Gastroesophageal sphincter (tissue), 4 donors: ENCODE measurements at places on chromosomes 12 and 14. TPM values are rescaled to one million over a fixed set of nuclear protein-coding genes. Genes with fewer than 3 reads are reported as not detected.

DNA sequence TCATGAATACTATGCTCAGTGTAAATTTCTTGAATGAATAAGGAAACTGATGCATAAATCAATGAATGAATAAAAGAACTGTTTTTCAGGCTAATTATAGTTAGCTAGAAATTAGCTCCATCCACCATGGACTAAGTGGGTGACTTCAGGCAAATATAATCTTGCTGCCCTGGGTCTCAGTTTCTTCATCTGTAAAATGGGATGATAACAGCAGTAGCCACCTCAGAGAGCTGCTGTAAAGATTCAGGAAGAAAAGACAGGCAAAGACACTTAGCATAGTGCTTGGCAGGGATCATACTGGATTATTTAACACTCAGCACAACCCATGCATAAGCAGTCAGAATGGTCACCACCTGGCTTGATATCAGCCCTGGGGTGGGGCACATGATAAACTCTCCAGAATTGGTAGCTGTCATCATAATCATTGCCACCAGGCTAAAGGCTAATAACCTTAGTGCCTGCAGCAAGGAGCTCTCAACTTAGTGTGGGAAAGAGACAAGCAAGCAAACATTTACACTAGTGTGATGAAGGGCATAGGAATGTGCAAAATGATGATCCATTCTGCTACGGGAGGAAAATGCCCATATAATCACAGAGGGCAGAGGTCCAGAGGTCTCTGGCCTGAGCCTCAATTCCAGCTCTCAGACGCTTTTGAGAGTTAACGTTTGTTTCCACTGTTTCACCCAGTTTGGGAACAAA lies 234.7 kb upstream of the TBX3 start:
- no peak for ATAC-seq

DNA sequence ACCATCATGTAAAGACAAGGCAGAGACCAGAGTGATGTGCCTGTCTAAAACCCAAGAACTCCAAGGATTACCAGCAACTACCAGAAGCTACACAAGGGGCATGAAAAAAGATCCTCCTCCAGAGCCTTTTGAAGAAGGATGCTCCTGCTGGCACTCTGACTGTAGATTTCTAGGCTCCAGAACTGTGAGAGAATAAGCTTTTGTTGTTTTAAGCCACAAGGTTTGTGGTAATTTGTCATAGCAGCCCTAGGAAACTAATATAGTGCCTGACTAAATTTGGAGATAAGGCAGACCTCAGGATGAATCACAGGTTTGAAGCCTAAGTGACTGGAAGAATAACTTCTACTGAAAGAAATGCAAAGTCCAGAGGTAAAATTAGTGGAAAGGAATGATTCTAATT lies 132.9 kb downstream of the CEP83 start:
- no peak for ATAC-seq

DNA sequence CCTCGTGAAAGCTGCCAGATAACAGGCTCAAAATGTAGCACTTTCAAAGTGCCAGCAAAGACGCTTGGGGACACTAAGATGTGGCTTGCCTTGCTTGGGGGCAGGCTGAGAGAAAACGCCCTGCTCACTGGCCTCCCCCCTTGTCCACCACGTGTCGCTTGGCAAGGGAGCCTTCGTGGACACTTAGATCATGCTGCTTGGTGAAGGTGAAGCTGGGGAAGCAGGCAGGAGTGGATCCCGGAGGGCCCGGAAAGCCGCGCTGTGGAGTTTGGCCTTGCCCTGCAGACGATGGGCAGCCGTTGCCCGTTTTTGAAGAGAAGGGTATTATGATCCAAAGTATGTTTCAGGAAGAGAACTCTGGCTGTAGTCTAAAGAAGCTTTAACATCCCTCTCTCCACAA lies 53.4 kb upstream of the BDKRB2 start:
- no peak for ATAC-seq

The PWP1 gene
- 67.2 TPM for total RNA-seq

GRCh38 chr12:124170760-124171159 lies 124.1 kb upstream of the RFLNA start:
- no peak for ATAC-seq

GRCh38 chr14:50018201-50018932 lies 98.0 kb downstream of the VCPKMT start:
- peak; percentile 68 for ATAC-seq

GRCh38 chr14:59020382-59020781 lies 168.1 kb upstream of the DAAM1 start:
- no peak for ATAC-seq

DNA sequence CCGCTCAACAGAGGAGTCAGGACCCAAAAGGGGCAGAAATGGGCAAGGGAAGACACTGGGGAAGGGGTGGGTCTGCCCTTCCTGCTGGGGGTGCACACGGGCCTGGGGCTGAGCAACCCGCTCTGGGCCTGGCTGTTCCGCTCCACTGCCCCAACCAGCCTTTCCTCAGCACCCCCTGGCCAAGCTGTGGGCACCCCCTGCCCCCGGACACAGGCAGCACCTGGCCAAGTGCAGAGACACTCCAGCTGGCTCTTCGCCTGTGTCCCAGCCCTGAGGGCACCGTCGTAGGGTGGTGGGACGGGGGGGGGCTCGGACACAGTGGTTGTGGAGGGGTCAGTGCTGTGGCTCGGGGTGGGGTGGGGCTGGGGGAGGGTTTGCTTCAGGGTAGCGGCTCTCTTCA lies 10.3 kb downstream of the PACS2 start:
- no peak for ATAC-seq

DNA sequence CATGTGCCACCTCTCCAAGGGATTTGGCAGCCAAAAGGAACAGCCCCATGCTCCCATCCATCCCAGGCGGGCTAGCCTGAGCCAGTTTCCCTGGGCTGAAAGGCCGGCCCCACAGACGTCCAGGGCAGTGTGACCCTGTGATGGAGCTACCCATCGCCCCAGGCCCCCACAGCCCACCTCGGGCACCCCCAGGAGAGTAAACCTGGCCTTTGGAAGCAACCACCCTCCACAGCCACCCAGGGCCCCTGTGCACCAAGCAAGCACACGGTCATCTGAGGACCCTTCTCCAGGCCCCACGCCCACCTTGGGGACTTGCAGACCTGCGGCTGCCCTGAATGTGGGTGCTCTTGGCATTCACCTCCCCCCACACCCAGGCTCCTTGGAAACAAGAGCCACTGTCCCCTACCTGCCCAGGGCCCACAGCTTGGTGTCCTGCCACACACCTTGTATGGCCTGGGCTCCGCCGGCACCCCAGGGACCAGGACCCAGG lies 8.4 kb downstream of the AHNAK2 start:
- ATAC-seq: no peak

The RXYLT1 gene
- total RNA-seq: 36.3 TPM

The VCPKMT gene
- 7.3 TPM for total RNA-seq

The SAMD15 gene
- 1.4 TPM for total RNA-seq

DNA sequence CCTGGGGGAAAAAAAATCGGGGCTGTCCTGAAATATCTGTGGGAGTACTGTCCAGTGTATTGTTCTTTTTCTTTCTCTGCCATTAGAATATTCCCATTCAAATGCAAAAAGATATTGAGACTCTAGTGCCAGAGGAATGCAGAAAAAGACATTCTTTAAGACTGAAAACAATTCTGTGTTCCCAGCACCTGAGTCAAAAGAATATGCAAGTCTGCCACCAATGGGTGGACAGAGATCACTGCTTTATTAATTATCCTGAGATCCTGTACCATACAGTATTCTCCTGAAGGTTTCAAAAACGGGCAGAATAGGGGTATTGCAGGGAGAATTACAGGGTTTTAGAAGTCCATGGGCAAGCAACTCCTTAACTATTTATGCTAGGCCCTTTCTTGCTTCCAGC lies 361.8 kb downstream of the C12orf50 start:
- no peak for ATAC-seq

- peak; percentile 30 for ATAC-seq
These were observed 266.9 kb upstream of the PELI2 start for GRCh38 chr14:55851301-55851700.

DNA sequence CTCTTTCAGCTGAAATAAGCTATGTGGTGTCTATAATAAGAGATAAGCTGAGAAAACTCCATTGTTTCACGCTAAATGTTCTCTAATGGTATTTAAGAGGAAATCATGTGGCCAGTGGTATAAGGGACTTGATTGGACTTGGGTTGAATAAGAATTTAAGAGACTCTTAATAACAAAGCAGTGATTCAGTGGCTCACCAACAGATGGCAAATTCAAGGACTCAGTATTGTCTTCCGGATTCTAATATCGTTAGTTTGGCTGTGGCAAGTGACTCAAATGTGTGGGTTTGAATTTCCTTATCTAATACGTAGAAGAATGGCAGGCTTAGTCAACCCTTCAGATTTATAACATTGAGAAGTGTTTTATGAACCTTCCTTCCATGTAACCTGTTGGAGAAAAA lies 49.1 kb upstream of the KCNH3 start:
- no peak for ATAC-seq

- peak; percentile 72 for ATAC-seq
These were observed 43.4 kb downstream of the PPP2R5E start for GRCh38 chr14:63499701-63500250.

- ATAC-seq: no peak
These were observed 47.2 kb upstream of the KTN1 start for GRCh38 chr14:55532645-55533344.

- ATAC-seq: no peak
These were observed 75.1 kb downstream of the ADGRD1 start for GRCh38 chr12:131028587-131029338.

The ANKRD33 gene
- total RNA-seq: not detected

DNA sequence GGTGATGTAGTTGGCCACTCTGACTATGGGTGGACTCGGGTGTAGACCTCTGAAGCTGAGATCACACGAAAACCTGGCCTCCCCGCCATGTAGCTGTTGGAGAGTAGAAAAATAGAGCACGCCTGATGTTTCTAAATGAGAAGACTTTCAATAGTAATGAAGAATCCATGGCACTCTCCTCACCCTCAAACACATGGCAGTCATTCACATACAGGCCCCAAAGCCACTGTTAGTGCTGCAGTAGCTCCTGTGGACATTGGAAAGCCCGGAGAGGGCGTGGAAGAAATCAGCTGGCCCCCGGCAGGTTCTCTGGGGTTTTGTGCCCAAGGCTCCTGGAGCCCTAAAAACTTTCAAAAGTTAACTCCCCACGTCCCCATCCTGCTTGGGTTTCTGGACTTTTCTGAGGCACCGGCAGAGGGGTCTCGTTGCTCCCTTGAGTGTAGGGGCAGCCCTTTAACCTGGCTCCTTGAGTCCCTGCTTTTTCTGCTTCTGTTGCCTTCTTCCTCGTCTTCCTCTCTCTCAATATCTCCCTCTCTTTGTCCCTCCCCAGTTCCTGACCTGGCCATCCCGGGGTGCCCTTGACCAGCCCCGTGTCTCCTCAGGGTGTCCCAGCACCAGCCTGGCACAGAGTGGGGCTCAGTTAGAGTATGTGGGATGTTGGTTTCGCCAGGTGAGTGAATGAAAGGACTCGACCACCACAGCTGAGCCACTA lies 8.3 kb downstream of the MEG3 start:
- ATAC-seq: no peak

DNA sequence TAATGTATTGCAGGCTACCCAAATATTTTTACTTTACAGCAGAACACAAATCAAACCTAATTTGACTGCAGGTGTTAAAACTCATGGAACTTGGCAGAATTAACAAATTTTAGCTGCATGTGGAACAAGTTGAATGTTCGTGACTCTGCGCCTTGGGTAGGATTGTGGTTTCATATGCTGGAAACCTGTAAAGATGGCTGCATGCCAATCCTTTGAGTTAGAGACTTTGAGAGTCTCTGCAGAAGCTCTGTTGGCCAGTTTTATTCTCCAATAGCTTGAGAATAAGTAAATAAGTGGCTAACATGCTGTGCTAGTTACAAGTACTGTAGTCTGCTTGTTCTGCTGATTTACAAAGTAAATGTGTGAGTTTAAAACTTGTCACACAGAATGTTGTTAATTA lies 77.8 kb downstream of the PDE6H start:
- no peak for ATAC-seq

- no peak for ATAC-seq
These were observed 494.4 kb upstream of the RGS6 start for GRCh38 chr14:71437870-71438269.

DNA sequence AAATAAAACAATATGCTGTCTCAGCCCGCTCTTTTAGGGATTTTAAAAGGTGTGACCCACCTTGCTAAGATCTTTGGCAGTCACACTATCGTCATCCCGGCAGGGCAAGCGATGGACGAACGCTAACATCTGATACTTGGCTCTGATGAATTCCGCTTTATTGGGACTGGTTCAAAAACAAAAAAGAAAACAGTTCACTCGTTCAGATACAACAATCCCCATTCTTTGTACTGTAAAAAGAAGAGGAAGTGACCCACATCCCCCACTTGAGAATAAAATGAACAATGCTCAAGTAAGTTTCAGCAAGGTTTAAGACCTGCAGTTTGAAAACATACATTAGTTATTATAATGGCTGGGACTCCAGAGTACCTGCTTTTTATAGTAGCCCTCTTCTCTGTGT lies 7.3 kb downstream of the GIT2 start:
- no peak for ATAC-seq

GRCh38 chr12:104966677-104967076 lies 8.6 kb upstream of the SLC41A2 start:
- ATAC-seq: no peak

The MGST1 gene
- 59.1 TPM for total RNA-seq

DNA sequence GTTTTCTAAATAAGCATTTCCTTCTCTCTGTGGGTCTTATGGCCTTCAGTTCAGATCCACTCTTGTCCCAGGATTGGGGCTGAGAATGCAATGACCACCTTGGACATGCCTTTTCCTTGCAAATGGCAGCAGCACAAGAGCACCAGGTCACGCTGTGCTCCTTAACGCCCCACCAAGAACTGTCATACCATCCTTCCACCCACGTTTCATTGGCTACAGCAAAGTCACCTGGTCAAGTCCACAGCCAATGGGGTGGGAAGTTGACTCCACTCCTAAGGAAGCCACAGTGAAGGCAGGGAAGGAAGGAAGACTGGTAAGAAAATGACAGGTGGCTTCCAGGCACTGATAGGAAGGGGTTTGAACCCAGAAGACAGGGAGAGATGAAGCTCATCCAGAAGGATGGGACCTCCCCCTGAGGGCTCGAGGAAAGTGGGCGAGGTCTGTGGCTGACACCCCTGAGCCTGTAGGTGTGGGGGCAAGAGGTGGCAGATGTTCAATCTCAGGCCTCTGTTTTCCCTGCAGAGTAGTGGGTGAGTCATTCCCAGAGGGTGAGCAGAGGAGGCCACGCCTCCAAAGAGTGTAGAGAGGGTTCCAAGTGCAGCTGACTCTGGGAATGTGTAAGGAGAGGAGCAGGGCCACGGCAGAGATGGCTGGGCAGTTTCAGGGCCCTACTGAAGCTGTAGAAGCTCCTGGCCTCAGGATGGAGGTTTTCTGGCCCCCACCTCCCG lies 113.5 kb upstream of the VRK1 start:
- no peak for ATAC-seq

The DLK1 gene
- total RNA-seq: not detected

The ABCD2 gene
- 2.0 TPM for total RNA-seq

The NRXN3 gene
- total RNA-seq: 83.6 TPM

The TMEM30B gene
- 4.8 TPM for total RNA-seq

The HOTAIR gene
- total RNA-seq: not detected
